ENCODE measurements at places on chromosomes 5 and 9. TPM values are rescaled to one million over a fixed set of nuclear protein-coding genes. Genes with fewer than 3 reads are reported as not detected.

Gene ICE1
- 28.7 TPM for total RNA-seq

Gene SYNPO
- total RNA-seq = 5.6 TPM

Gene WHRN
- 4.6 TPM for total RNA-seq

Gene CDX1
- total RNA-seq = not detected

Gene GLRA1
- total RNA-seq = 13.2 TPM

Gene BRINP1
- total RNA-seq = 4.5 TPM

DNA sequence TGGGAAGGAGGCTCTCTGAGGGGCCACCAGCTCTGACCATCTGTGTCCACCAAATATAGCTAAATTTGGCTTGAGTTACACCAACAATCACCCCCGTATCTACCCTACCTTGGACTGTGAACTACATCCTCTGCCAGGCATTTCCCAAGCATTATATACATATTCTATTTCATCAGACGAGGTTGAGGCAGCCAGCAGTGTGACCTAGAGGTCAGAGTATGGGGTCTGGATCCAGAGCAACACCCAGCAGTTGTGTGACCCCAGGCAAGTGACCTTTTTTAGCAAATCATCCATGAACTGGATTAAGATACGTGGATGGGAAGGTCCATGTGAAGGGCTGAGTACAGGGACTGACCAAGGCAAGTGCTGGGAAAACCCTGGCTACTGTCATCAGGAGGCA lies 180.6 kb downstream of the HSPA4 start:
- peak; percentile 67 for ATAC-seq

DNA sequence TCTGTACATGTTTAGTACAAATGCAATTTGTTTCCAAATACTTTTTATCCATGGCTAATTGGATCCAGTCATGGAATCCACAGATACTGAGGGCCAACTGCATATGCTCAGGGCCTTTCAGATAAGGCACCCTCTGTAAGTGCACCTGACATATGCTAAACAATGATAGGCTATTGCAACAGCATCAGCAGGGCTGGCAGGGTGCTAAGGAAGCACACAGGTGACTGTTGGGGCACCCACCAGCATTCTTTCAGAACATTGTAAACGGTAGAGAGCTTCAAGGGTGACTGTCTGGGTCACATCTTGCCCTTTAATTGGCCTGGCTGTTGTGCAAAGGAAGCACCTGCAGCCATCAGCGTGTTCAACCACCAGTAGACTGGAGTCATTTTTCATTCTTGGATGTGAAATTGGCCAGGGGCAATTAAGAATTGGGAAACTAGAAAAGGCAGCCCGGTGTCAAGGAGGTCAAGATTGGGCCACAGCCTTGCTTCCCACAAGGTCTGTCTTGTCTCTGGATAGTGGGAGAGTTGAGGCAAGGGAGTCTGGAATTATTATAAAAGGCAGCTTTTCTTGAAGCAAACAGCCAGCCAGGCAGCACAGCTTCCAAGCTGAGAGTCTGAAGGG lies 129.3 kb upstream of the RAI14 start:
- ATAC-seq = no peak

DNA sequence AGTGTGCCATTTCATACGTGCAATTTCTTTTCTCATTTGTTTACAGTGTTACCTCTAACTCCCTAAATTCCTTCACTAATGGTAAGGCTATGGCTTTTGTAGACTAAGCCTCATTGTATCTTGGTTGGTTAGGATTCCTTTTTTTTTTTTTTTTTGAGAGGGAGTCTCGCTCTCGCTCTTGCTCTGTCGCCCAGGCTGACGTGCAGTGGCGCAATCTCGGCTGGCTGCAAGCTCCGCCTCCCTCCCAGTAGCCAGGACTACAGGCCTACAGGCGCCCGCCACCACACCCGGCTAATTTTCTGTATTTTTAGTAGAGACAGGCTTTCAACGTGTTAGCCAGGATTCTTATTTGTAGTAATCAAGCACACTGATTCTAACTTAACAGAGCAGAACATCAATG lies 57.7 kb downstream of the SPEF2 start:
- no peak for ATAC-seq

DNA sequence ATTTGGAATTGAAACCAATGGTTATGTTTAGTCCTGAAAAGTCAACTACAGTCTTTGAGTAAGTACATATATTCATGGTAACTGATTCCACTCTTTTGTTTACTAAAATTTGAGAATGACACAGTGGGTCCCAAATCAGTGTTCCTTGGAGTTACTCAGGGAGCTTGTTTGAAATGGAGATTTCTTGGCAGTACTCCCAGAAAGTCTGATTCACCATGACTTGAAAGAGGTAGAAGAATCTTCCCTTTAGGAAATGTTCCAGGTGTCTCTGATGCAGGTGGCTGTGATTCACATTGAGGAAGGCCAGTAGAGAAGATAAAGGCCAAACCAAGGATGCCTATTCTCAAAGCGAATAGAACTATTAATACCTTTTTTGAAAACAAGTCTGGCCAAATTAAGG lies 1078.3 kb downstream of the CDH12 start:
- ATAC-seq = no peak

- no peak for ATAC-seq
Observed at GRCh38 chr5:39648085-39648847, 223.5 kb upstream of the DAB2 start.

- ATAC-seq = no peak
Observed at GRCh38 chr9:5292141-5292540, 12.4 kb downstream of the RLN2 start.

DNA sequence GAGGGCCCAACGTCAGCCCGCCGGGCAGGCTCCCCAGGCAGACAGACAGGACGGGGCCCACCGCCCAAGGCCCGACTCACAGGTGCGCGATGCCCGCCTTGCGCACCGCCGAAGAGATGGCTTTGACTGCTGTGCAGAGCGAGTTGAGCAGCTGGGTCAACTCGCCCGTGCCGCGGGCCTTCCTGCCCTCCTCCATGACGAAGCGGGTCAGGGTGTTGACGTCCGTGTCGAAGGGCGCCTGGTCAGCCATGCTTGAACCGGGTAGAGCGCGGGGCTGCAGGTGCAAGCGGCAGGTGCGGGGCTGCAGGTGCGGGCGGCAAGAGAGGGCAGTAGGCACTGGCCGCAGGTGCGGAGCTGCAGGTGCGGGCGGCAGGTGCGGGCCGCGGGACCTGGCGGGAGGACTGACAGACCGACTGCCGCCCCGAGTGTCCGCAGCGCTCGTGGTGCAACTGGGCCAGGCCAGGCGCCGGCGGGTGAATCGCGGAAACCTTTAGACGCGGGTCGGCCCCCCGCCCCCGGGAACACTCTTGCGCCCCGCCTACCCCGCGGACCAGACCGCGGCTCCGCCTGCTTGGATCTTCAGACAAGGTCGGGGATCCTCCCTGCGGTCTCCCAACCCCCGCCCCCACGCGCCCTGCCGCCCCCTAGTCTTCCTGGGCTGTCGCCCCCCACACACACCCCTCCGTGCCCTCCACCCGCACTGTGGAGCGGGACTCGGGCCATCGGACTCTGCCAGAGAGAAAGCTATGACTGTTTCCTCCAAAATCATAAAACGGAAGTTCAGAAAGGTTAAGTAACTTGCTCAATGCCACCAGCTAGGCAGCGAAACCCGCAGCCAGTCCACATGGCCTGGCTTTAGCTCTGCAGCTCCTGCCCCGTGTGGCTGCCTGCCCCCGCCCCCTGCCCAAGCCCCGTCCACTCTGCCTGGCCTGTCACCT lies at the start of gene FBP1:
Gene FBP1 (minus strand): TSS at position 458 of the 938 bp plus-strand sequence. CDS start 208 bp downstream, at position 250.
- peak; percentile 66 for ATAC-seq

- no peak for ATAC-seq
Observed at GRCh38 chr5:38878391-38879077, 32.7 kb downstream of the OSMR start.

GRCh38 chr5:29561564-29561963 lies 1631.9 kb upstream of the CDH6 start:
- ATAC-seq = no peak
